ENCODE measurements at places on chromosomes 2 and 18.
A peak's percentile ranks its signal among the peaks of the same experiment; 100 is the strongest.

DNA sequence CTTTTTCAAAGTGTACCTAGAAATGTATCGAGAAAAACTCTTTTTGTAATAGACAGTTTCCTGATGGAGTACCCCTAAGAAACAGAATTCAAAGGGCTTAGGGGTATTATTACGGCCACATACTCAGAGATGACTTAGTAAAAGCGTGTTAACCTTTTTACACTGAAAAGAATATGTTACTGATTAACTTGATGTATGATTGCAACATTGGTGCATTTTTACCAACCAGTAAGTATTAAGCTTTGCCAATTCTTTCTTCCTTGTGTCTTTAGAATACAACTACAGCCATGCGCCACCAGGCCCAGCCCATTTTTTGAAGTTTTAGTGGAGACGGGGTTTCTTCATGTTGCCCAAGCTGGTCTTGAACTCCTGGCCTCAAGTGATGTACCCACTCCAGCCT is 1997.0 kb upstream of the LRRTM1 start:
- no peak for DNase-seq

DNA sequence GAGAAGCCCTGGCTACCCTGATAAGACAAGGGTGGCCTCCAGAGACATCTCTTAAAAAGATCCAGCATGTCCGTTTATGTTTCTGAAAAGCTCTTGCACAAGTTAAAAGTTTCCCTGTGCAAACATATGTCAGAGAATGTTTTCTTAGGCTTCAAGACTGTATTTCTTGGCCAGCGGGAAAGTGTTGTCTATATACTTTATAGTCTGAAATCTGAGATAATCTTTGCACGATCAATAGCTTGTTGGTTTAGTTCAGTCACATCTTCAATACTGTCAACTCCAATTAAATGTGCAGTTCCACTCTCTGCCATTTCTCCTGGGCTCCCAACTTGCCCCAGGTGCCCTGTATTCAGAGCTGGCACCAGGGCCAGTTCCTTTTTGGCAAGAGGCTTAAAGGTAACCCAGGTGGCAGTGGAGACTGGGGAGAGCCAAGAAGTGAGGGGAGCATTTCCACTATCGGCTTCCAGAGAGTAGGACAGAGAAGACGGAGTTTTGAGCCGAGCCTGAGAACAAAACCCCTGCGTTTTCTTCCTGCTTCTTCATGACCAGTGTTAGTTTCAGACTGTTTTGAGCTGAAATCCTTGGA is 64.4 kb downstream of the ACOXL start:
- no peak for DNase-seq

GRCh38 chr2:206856513-206856912 is 82.8 kb upstream of the CPO start:
- no peak for DNase-seq

GRCh38 chr2:64655018-64655664 is 1.4 kb upstream of the SERTAD2 start:
- DNase-seq, result no peak

DNA sequence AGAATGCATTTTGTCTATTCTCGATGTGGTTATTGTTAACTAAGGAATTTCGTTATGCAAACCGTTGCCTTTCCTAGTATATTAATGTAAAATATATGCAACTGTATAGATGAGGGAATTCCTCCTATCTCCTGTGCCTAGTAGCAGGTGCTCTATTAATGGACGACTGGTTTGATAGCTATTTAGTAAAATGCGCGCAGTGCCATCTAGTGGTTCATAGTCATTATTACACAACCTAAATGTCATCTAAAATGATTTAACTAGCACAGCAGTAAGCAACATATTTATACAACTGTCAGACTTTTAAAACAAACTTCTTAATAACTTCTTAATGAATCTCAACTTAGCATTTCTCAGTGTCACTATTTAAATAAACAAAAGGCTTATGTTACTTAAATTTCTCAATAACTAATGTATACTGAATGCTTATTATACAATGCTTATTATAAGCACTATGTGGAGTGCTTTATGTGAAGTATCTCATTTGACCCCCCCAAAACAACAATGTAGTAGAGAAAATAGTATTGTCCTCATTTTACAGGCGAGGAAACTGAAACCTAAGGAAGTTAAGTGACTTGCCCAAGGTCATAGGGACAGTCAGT is 77.9 kb downstream of the DTNA start:
- peak; percentile 23 for DNase-seq

- no peak for DNase-seq
These were observed 135.0 kb upstream of the ZNF804A start for GRCh38 chr2:184463102-184463865.

GRCh38 chr2:43609290-43609918 is 13.6 kb upstream of the THADA start:
- peak; percentile 43 for DNase-seq

GRCh38 chr2:140246058-140246457 is 1465.9 kb upstream of the NXPH2 start:
- DNase-seq, result no peak

DNA sequence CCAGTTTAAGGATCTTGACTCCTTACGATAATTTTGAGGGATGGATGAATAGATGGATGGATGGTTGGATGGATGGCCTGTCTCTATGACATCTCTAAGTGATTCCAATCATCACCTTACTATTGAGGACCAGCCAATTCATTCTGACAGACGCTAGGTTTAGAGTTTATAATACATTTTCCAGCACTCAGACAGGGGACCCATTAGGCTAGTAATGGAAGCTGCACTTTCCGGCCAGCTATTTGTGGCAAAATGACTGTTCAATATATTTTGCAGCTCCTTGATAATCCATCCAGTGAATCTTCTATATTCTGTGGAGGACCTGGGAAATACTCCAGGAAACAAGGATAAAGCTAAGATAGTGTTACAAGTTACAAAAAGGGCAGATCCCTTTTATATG is 262.9 kb downstream of the TDRD15 start:
- no peak for DNase-seq

GRCh38 chr2:232075859-232076258 is 114.3 kb downstream of the DIS3L2 start:
- no peak for DNase-seq

DNA sequence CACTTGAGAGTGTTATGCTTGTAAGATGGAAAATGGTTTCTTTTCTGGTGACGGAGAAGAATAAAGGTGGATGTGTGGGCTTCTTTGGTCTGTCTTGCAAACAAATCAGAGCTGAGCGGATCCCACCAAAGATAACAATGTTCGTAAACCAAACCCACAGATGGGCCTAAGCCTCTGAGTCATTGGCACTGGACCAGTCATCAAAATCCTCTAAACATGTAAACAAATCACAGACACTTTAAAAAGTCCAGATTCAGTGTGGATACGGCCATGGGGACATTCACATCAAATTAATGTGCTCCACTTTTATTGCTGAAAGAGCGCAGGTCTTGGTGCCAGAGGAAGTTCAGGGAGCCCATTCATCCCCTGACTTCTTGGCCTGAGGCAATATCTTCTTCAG is 60.5 kb upstream of the TMEM200C start:
- DNase-seq, result no peak

DNA sequence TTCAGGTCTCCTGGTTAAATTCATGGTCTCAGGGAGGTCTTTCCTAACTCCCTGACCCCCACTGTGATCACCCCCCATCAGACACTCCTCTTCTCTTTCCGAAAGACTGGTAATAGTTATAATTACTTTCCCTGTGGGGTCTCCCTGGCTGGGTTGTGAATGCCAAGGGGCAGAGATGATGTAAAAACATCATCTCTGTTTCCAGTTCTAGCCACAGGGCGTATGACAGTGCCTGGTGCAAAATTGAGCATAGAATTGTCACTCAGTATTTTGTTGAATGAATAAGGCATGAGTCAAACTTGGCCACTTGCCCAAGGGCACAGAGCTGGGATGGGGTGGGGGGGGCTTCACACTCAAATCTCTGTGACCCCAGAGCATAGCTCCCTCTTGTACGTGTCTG is 65.2 kb downstream of the LTBP1 start:
- DNase-seq, result no peak

DNA sequence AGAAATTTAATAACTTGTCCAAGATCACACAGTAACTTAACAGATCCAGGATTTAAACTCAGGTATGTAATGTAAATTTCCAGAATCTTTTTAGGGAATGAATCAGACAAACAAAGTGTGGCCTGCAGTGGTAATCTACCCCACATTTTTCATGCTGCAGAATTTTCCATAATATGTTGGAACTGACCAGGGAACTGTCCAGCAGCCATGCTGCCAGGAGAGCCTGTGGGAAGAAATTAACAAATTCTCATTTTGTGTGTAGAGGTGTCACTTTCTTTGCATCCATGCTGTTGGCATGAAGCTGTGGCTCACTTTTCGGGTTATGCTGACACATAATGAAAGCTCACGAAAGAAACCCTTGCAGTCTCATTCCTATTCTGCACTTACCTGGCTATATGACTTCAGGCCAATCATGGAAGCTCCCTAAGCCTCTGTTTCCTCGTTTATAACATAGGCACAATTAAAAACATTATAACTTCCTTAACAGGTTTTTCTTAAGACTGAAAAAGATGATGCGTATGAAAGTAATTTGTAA is 54.7 kb downstream of the CDKL4 start:
- no peak for DNase-seq

GRCh38 chr2:178418426-178418825 is 32.5 kb downstream of the PRKRA start:
- DNase-seq, result no peak

GRCh38 chr2:8835279-8835678 is 2.1 kb downstream of the KIDINS220 start:
- no peak for DNase-seq
